ENCODE measurements at places on chromosomes 3 and 15. TPM values are rescaled to one million over a fixed set of nuclear protein-coding genes. Genes with fewer than 3 reads are reported as not detected.

ATR gene
- total RNA-seq: 25.2 TPM

HEMK1 gene
- 15.3 TPM for total RNA-seq

HRH1 gene
- 3.2 TPM for total RNA-seq

ZNF80 gene
- not detected for total RNA-seq

FOXL2 gene
- total RNA-seq: 0.68 TPM
